ENCODE measurements at places on chromosomes 7 and 10.
A peak's percentile ranks its signal among the peaks of the same experiment; 100 is the strongest.

- peak; percentile 48 for DNase-seq
Observed at GRCh38 chr7:150378115-150378852, 846 bp upstream of the ZNF775 start.

- no peak for DNase-seq
Observed at GRCh38 chr10:5092848-5093790, 1.1 kb upstream of the AKR1C3 start.

- no peak for DNase-seq
Observed at GRCh38 chr10:18306031-18306430, 165.8 kb downstream of the CACNB2 start.

- no peak for DNase-seq
Observed at GRCh38 chr10:34687434-34688210, 127.5 kb downstream of the PARD3 start.

DNA sequence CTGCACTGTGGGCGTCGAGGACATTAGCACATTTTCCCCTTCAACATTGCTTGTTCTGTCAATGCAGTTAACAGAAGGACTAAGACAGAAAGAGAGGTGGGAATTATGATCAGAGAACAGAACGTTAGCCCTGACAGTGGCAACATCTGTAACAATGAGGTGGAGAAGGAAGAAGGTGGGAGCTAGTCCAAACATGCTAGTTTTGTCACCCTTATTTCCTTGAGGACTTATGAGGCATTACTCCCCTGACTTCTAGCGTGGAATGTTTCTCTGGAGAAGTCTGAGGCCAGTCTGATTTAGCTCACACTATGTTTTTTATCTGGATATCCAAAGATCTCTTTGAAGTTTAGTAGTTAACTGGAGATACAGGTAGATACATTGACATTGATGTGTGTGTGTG lies 73.4 kb downstream of the ZMYND11 start:
- no peak for DNase-seq

- no peak for DNase-seq
Observed at GRCh38 chr7:30559611-30560010, 35.1 kb upstream of the GARS1 start.

DNA sequence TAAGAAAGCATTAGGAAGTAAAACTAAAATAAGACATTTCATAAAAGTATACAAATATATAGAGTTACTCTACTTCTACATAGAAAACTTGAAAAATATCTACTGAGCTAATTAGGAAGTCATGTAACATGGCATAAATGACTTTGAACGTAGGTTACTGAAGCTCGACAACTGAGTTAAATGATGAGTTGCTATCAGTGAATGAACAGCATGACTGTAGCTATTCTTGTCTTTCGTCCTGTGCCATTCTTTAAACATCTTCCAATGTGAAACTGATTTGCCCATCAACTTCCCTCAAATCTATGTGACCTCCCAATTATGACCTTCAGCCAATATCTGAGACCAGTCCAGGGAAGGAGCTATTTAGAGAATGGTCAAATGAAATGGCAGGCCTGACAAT lies 113.5 kb upstream of the NEBL start:
- DNase-seq = no peak

GRCh38 chr10:86176850-86177536 lies 189.6 kb downstream of the GRID1 start:
- DNase-seq = no peak

DNA sequence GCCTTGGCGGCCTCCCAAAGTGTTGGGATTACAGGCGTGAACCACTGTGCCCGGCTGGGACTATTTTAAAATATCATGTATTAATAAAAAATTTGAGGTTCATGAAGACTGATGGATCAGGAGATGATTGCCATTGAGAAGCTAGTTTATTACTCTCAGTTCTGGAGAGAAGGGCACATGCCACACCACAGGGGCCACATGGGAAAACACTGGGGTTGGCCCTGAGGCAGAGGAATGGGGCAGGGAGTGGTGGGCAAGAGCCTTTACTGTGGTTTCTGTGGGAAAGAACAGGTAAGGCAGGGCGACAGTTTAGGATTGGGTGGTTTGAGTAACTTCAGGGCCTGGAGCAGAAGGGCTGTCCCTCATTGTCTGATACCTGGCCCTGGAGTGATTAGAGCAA lies 6.8 kb upstream of the TBRG4 start:
- no peak for DNase-seq

GRCh38 chr10:52853704-52854103 lies 81.1 kb upstream of the MBL2 start:
- no peak for DNase-seq

DNA sequence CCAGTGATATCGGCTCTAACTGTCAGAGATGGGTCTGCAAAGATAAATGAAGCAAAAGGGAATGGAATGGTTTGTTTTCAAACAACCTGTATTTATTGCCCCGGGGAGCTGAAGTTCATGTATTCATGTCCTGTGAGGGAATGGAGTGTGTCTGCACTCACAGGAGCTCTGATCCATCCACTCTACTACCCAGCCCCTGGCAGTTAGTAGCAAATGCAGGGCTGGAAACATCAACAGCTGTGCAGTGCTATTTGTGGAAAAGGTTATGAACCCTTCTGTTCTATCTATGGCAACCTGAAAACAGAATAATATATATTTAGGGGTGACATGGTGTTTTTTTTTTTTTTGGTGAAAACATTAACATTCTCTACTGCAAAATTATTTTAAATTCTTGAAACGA lies 9.8 kb downstream of the AGR2 start:
- no peak for DNase-seq

GRCh38 chr10:24793648-24794379 lies 70.1 kb upstream of the ARHGAP21 start:
- DNase-seq = no peak

GRCh38 chr7:41197769-41198168 lies 505.1 kb downstream of the INHBA start:
- DNase-seq = no peak

DNA sequence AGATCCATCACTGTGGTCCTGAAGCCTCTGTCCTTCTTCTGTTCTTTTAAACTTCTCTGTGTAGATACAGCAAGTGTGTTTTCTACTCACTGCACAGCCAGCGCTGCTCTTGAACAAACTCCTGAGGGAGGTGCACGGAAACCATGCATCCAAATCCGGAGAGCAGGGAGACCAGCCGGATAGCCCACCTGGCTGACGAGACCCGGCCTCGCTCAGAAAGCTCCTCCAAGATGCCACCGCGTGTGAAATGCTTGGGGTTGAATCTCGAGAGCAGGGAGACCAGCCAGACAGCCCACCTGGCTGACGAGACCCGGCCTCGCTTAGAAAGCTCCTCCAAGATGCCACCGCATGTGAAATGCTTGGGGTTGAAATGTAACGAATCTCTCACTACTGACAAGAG lies 602.0 kb downstream of the PTPRN2 start:
- no peak for DNase-seq

DNA sequence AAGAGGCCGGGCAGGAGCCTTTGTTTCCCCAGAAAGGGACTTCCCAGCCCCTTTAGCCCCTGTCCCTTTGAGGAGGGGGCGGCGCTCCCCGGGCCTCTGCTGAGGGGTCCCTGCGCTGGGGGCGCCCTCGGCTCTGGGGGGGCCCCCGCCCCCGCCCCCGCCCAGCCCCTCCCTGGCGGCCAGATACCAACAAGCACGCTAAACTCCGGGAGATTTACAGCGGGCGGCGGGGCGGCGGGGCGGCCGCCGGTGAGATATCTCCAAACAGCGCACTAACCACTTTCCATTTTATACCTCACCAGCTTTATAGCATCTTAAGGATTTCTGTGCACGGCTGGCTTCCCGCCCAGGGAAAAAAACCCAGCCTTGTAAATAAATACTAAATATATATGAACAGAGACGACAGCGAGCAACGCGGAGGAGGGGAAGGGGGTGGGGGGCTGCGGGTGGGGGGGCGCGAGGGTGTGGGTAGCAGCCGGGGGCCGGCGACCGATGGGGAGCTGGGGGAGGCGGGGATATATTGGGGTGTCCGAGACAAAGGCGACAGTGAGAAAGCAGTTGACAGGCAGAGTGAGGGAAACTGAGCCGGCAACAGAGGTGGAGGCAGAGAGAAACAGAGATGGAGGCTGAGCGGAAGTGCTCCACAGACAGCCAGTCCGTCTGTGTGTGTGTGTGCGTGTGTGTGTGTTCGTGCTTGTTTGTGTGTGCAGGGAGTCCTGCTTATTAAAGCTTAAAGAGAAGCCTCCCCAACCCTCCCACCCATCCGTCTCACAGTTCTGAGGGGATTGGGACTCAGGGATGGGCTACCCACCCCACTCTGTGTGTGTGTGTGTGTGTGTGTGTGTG lies 85.8 kb downstream of the HIF1AN start:
- peak; percentile 24 for DNase-seq

- DNase-seq = no peak
Observed at GRCh38 chr7:79664884-79665676, 211.6 kb upstream of the MAGI2 start.

- DNase-seq = no peak
Observed at GRCh38 chr10:121655254-121656144, 57.3 kb upstream of the FGFR2 start.

- DNase-seq = no peak
Observed at GRCh38 chr7:32092346-32092745, 22.1 kb upstream of the PDE1C start.

DNA sequence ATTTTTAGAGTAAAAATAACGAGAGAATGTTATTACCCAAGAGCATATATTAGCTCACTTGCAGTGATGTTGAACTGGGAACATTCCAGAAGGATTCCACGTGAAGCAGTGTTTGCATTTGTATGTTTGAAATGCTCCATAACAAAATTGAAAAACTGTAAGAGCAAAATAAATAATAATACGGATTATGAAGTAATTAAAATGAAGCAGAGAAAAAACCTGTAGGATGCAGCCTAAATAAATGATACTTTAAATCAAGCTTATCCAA lies 203.3 kb downstream of the BAMBI start:
- no peak for DNase-seq

DNA sequence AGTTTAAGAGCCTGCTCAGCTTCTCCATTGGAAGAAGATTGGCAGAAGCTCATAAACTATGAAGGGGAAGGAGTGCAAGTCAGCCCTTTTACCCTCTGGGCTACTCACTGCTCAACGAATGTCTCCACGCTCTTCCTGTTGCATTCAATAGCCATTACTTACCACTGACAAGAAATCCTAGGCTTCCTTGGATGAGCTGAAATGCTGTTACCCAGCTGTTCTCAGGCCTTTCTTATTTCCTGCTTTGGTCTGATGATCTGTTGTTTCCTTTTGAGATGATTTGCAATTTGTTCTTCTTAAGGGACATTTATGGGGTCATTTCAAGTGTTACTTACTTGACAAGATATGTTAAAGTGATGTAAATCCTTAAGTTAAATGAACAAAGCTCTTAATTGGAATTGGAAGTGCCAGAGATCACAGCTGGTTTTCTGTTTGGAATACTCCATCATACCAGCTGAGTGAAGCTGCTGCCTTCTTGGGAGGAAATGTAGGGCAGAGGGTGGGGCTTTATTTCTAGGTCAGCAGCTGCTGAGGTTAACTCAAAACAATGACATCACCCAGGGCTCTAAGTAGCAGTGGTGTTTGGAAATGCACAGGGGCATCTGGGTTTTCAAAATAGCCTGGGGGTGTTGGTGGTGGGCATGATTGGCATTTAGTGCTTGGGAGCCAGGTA lies 170.0 kb downstream of the PRKCQ start:
- DNase-seq = peak; percentile 61

GRCh38 chr10:113618338-113618737 lies 45.5 kb downstream of the NRAP start:
- no peak for DNase-seq

GRCh38 chr10:128078136-128078969 lies 47.9 kb downstream of the MKI67 start:
- peak; percentile 30 for DNase-seq

GRCh38 chr10:82874671-82875070 lies 999.7 kb downstream of the NRG3 start:
- no peak for DNase-seq

- DNase-seq = no peak
Observed at GRCh38 chr10:77715088-77715487, 77.5 kb upstream of the KCNMA1 start.

DNA sequence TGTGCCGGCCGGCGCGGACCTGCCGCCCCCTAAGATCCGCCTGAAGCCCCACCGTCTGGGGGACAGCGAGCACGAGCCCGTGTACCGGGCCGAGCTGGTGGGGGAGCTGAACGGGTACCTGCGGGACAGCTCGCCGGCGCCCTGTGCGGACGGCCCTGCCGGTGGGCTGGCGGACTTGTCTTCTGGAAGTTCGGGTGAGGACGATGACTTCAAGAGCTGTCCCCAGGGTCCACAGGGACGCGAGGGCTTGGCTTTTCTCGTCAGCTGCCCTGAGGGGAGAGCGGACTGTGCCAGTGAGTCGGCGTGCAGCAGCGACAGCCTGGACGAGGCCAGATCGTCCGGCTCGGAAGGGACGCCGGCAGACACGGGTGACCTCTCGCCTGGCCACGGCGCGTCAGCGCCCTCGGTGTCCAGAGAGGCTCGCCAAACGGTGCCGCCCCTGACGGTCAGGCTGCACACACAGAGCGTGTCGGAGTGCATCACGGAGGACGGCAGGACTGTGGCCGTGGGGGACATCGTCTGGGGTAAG lies 8.5 kb downstream of the PWWP2B start:
- no peak for DNase-seq

- DNase-seq = no peak
Observed at GRCh38 chr7:262251-262572, 27.8 kb upstream of the FOXL3 start.

DNA sequence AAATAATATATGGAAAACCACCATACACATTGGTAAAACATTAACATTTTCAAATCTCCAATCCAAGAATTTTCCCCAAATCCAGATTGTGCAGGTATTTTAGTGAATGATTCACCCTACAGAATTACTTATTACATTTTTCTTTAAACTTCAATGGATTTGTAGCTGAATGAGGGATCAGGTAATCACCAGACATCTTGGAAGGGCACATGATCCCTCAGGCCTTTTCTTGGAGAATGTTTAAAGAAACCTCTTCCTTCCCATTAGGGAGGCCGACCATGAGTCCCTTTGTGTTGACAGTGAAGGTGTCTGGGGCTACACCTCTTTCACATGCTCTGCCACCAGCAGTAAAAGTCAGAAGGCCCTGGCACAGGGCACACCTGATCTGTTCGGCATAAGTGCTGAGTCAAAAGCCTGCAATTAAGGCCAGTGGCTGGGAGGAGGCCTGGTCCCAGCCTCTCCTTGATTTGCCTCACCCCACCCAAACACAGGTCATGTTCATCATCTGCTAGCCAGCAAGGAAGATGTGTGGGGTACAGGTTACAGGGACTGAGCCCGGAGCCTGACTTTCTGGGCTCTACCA lies 207.7 kb downstream of the SNX10 start:
- DNase-seq = no peak

DNA sequence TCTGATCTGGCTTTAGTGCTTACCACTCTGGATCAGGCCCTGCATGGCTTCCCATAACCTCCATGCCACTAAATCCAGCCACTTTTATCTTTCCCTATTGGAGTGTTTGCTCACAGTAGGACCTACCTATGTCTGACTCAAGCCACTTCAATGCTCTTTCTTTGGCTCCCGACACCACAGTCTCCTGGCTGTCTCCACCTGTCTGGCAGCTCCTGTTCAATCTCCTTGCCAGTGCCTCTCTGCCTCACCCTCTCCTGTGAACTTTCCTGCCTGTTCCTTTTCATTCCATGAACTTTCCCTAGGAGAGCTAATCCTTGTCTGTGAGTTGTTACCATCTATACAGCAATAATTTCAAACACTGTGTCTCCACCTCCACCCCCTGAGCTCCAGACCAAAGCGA lies 82.6 kb upstream of the UCN3 start:
- no peak for DNase-seq
